Anterior cingulate cortex (tissue), 58 donors: ENCODE measurements at places on chromosomes 2 and 18.

GRCh38 chr2:146123714-146124113 is 1603.8 kb upstream of the ZEB2 start:
- DNase-seq, result no peak

GRCh38 chr2:138223319-138223718 is 259.0 kb downstream of the HNMT start:
- DNase-seq, result no peak

- no peak for DNase-seq
Measured at GRCh38 chr2:241142593-241142992, 6.7 kb downstream of the PASK start.

DNA sequence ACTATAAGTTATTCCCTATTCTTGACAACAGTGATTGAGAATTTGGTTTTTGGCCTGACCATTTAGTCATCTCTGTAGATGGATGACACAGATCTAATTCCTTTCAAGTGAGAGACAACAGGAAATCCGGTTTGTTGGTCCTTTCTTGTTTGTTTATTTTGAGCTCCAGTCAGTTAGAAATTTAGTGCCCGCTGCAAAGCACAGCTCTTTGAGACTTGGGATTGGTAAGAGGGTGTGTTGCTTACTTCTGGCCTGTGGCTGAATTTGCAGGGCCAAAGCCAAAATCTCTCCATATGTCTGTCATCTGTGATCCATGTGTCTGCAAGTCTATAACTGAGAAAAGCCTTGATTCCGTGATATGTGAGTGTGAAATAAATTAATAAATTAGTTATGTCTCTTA is 74.3 kb downstream of the BIN1 start:
- DNase-seq, result no peak

DNA sequence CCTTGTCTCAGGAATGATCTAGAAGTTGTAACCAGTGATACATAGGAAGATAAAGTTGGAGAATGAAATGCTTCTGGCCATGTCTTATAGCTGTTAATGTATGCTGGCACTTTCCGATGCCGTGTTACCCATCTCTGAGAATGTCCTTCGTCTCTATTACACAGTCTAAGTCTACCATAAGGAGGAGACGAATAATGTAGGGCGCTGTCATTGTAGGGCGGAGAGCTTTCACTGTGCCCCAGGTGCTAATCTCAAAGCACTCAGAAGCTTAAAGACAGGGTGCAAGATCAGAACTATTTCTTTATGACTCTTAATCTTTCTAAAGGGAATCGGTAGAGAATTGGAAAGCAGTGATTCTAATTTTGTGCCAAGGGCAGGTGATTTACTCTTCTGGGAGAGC is 48.2 kb upstream of the MSTN start:
- no peak for DNase-seq

DNA sequence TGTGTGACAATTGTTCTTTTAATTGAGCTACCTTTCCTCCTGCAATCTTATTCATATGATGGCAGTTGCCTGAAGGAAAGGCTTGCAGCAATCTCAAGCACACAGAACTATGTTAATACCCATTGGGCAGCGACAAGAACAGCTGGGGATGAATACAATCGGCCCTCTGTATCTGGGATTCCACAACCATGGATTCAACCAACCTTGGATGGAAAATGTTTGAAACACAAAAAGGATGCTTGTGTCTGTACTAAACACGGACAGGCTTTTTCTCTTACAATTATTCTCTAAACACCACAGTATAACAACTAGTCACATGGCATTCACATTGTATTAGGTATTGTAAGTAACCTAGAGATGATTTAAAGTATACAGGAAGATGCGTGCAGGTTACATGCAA is 256.1 kb upstream of the SIX2 start:
- DNase-seq, result no peak

DNA sequence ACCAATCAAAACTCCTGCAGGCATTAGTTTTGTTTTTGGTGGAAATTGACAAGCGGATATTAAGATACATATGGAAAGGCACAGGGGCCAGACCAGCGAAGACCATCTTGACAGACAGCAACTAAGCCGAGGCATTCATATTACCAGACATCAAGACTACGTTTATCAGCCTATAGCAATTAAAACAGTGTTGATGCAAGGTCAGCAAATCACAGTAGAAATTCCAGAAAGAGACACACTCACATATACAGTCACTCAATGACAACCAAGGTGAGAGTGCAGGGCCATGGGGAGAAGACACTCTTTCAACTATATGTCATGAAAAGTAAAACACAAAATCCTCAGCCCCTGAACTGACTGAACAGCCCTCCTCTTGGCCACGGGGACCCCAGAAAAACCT is 164.6 kb downstream of the TPO start:
- no peak for DNase-seq

- DNase-seq, result no peak
Measured at GRCh38 chr2:127052771-127053691, 53.9 kb downstream of the BIN1 start.

GRCh38 chr18:75169411-75169810 is 39.5 kb downstream of the PTGR3 start:
- no peak for DNase-seq

DNA sequence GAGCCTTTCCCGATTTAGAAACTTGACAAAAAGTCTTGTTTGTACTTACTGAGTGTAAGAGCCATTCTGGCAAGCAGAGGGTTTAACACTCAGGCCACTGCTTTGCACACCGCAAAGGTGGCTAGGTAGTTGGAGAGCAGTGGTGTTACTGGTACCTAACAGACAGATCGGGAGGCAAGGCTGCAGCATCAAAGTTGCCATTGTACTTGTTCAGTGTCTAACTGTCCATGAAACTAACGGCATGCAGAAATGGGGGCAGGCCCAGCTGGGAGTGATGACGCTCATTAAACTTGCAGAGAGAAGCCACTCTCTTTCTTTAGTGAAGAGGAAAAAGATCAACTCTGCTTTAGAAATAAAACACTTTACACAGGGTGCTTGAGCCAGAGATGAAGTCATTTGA is 10.1 kb downstream of the GPR39 start:
- no peak for DNase-seq

- no peak for DNase-seq
Measured at GRCh38 chr2:233007270-233007669, 5.8 kb downstream of the NGEF start.

DNA sequence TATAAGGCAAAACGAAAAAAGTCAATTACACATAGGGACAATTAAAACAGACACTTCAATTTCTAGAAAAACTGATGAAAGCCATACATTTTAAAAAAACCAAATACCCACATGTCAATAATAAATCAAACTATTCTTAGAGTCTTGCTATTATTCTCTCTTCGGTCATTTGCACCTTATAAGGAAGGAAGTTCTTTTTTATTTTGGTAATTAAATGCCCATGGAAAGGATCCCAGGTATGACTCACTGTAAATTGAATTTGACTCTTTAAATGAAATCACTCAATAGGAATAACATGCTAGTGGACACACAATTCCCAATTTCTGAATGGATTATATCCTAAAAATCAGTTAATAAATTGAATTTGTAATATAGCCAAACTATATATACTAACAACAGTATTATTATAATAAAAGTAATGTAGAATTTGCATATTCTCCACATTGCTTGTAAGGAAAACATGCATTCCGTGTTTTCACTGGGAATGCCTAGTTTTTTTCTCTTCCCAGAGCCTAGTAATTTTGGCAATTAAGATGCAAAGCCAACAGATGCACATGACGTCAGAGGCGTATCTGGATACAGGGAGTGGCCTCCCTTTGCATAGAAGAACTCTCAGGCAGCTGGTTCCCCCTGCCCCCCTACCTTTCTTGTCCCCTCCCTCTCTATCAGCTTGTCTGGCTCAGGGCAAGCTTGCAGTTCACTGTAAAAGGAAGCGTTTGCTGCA is 153.5 kb upstream of the PGAP1 start:
- DNase-seq, result no peak

DNA sequence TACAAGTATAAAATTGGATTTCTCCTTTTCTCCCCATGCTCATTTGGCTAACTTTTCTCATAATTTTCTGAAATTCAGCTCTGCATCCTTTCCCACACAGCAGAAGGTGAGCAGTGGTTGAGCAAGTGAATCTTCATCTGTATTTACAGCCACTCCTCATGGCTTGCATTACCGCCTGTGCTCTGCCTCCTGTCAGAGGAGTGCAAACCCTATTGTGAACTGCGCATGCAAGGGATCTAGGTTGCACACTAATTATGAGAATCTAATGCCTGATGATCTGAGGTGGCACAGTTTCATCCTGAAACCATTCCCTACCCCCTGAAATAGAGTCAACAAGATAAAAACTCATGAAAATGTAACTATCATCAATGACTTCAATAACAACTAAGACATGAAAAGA is 20.0 kb downstream of the ME2 start:
- no peak for DNase-seq

- DNase-seq, result no peak
Measured at GRCh38 chr2:37489536-37489935, 145.1 kb downstream of the QPCT start.

- no peak for DNase-seq
Measured at GRCh38 chr2:9315280-9315847, 108.0 kb downstream of the ITGB1BP1 start.

- DNase-seq, result no peak
Measured at GRCh38 chr2:236464140-236464539, 105.5 kb upstream of the ACKR3 start.

DNA sequence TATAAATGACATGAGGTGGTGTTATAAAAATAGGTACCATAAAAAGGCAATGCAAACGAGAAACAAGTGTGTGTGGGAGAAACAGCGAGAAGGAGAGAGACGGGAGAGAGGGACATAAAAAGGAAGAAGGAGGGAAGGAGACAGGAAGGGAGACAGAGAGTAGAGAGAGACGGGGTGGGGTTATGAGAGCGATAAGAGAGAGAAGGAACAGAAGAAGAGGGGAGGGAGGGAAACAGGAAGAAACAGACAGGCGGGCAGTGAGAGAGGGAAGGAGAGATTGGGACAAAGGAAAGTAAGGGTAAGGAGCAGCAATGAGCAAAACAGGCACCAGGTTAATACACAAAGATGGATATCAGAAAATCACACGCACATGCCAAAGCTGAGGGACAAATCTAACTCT is 83.7 kb downstream of the TGFA start:
- DNase-seq, result no peak

DNA sequence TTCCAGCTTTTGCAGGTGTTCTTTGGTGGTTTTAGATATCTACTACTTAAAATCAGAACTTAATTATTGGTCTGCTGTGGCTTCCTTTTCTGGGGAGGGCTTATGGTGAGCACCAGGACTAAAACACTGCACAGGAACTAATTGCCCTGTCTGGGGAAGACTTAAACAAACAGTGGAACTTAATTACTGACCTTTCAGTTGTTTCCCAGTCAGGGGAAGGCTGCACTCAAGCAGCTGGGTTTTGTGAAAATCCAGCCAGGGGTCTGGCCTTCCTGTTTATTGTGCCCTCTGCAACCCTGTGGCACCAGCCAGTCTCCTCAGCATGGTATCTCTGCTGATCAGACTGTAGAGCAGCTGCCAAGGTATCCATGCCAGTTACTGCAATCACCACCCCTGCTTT is 398.2 kb downstream of the ADCYAP1 start:
- no peak for DNase-seq

DNA sequence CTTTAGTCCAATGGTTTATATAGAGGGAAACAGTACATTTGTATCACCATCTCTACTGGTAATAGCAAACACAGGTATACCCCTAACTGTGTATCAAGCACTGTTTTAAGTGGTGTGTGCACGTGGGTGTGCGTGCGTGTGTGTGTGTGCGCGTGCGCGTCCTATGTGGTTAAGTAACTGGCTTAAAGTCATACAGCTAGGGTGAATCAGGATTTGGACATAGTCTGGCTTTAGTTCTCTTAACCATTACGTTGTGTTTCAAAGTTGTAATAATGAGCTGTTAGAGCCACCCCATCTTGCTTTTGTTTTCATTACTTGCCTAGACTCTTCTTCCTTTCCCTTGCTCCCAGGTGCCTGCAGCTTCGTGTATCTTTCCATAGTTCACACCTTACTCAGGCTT is 2.1 kb downstream of the HADHB start:
- DNase-seq, result no peak

GRCh38 chr2:73289304-73289703 is 4.0 kb downstream of the EGR4 start:
- DNase-seq, result no peak

DNA sequence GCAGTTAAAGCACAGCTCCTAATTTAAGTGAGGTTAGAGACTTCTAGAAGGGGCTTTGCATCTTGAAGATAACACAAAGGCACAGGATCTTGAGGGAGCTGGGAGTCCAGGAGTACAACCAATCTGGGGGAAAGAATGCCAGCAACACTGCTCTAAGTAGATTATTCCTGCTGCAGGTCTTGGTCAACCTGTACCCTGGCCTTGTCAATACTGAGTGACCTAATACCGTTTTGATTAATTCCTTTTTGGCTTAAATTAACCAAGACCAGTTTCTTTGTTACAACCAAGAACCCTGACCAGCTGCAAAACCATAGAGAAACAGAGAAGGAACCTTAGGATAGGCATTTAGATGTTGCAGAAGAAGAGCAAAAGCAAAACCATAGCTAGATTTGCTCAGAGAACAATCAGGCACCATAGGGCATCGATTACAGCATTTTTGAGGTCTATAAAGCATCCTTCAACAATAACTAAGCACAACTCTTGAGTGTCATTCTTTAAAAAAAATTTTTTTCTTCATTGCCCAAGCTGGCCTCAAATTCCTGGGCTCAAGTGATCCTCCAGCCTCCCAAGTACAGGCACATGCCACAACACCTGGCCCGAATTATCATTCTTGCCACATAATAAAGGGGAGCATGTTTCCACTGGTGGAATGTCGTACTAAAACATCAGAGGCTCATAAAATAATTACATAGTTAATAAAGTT is 6.3 kb downstream of the STARD7 start:
- DNase-seq, result no peak

GRCh38 chr18:2254977-2255376 is 316.3 kb downstream of the METTL4 start:
- no peak for DNase-seq

DNA sequence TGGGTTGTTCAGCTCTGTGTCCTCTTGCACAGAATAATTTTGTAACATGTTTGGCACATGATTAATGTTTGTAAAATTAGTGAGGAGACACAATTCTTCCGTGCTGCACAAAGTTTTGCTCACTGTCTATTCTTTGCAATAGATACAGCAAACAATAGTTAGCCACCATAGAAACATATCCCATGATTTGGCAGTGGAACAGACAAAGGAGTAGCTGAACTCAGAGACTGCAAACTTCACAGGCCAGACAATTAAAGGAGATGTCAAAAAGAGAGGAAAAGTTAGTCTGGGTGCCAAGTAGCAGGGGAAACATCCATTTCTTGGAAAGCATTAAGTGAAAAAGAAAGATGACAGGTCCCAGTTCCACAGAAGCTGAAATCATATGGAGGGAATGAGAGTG is 267.4 kb upstream of the NRXN1 start:
- DNase-seq, result no peak

DNA sequence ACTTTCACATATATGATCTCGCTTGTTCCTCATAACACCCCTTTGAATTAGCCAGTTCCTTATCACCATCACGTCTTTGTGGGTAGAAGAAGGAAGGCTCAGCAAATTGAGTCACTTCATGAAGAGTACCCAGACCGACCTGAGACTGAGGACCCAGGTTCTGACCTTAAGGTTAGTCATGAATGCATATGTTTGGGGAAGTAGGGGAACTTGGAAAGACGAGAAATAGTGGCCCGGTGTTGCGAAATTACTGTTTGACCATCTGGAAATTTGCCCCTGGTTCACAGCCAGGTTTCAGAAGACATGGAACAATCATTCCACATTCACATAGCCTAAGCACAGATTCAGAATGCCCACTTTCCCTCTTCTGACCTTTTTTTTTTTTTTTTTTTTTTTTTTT is 59.8 kb downstream of the MEIS1 start:
- no peak for DNase-seq

- no peak for DNase-seq
Measured at GRCh38 chr2:52512760-52513159, 1254.8 kb upstream of the CHAC2 start.

GRCh38 chr2:3288470-3289170 is 89.0 kb downstream of the EIPR1 start:
- DNase-seq, result no peak
